Motor neuron (in vitro differentiated cells): ENCODE measurements at places on chromosomes 5 and 9.
A peak's percentile ranks its signal among the peaks of the same experiment; 100 is the strongest.

DNA sequence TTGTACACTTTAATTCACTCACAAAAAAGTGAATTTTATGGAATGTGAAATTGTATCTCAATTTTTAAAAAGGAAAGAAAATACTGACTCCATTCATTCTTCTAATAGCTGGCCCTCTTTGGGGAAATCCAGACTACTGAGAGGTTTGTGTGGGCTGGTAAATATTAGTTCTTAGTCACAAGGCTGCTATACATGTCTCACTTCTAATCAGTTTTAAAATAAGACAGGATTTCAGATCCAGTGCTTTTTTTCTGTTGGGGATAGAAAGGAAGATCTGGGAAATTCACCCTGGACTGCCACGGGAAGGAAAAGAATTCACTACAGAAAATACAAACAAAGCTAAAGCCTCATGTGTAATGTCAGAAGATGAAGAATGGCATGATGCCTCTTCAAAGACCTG lies 32.7 kb upstream of the ADAMTSL1 start:
- no peak for ATAC-seq

GRCh38 chr9:18673179-18673578 lies 199.2 kb downstream of the ADAMTSL1 start:
- no peak for ATAC-seq

- ATAC-seq, result no peak
Observed at GRCh38 chr9:135886147-135886981, 21.0 kb downstream of the CAMSAP1 start.

DNA sequence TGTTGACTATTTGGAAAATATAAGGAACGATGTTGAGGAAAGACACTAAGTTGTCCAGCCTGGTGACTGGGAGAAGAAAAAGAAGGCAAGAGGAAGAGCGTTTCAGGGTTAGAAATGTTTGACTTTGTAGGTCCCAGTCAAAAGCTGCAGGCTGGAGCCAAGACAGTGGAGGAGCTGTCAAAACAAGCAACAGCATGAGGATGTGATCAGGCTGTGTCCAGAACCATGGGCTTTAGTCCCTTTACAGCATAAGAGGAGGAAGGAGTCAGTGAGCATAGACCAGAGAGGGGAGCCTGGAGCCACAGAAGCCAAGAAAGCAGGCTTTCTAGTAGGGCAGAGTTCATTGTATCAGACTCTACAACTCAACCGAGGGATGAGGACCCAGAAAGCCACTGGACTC lies 658.5 kb downstream of the BNC2 start:
- ATAC-seq, result no peak

DNA sequence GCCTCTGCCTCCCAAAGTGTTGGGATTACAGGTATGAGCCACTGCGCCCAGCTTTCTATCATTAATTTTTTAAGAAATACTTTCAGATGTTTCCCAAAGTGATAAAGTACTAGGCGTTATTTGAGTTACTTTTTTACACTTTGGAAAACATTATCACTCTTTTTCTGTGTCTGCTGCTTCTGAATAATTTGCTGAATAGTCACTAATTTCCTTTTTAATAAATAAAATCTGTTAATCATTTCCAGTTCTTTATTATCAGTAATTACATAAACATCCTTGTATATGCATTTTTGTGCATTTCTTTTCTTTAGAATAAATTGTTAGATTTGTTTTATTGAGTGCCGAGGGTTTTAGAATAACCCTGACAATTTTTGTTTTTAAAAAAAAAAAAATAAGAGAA lies 48.6 kb downstream of the UHRF2 start:
- no peak for ATAC-seq

- ATAC-seq, result peak; percentile 79
Observed at GRCh38 chr5:35857606-35858205, 1.0 kb downstream of the IL7R start.
